ENCODE measurements at places on chromosomes 2 and 18.

DNA sequence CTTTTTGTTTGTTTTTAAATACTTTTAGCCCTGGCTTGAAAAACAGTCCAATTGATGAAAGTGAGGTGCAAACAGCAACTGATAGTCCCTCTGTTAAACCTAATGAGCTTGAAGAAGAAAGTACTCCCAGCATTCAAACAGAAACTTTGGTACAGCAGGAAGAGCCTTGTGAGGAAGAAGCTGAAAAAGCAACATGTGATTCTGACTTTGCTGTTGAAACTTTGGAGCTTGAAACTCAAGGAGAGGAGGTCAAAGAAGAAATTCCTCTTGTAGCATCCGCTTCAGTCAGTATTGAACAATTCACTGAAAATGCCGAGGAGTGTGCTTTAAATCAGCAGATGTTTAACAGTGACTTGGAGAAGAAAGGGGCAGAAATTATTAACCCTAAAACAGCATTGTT lies 30.6 kb upstream of the DYSF start:
- DNase-seq = no peak

GRCh38 chr2:194927489-194927888 lies 729.5 kb upstream of the SLC39A10 start:
- no peak for DNase-seq

- DNase-seq = no peak
Measured at GRCh38 chr2:105571445-105571987, 172.7 kb upstream of the FHL2 start.

DNA sequence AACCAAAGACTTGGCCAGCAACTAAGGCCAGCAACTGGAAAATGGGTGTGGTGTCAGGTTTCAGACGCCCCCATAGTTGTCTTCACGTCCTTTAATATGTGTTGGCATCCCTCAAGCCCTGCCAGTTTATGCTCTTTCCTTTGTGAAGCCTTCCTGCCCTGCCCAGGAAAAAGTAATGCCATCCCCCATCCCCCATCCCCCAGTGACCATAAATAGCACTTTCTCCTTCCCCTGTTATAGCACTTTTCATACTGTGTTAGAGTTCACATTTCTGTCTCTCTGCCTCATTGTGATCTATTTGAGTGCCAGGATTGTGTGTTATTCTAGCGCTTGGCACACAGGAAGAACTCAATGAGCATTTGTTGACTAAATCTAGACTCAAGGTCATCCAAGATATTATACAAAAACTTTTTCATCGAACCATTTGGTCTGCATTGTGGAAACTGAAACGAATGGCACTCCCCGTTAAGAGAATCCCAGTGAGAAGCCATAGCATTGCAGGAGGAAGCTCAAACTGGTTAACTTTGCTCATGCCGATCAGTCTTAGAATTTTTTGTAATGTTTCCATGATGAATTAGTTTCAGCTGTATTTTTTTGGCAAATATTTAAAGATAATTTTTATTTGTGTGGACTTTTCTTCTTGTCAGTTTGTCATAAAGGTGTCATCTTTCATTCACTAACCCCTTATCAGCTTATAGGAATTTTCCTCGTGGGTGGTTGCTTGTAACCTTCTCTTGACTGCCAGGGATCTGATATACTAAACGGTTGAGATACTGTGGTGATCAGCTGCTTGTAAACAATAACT lies 15.7 kb downstream of the CRIM1 start:
- DNase-seq = peak; percentile 63

GRCh38 chr2:137252934-137253333 lies 487.6 kb downstream of the THSD7B start:
- DNase-seq = peak; percentile 36

DNA sequence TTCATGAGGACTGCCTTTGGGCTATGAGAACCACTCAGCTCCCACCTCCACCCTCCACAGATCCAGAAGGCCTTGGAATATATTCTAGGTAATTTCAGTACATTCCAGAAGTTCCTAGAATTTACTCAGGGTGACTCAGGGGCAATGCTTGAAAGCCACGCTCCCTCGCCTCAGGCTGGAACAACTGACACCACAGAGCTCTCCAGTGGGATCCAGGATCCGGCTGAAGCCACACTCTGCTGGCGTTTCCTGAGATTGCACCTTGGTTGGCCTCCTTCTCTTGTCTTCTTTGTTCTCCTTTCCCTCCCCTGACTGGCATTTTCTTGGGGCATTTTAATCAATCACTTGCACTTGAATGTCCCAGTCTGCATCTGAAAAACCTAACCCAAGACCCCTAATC lies 92.6 kb upstream of the KCNE4 start:
- peak; percentile 90 for DNase-seq

- DNase-seq = no peak
Measured at GRCh38 chr2:45368792-45369191, 242.3 kb downstream of the SRBD1 start.

DNA sequence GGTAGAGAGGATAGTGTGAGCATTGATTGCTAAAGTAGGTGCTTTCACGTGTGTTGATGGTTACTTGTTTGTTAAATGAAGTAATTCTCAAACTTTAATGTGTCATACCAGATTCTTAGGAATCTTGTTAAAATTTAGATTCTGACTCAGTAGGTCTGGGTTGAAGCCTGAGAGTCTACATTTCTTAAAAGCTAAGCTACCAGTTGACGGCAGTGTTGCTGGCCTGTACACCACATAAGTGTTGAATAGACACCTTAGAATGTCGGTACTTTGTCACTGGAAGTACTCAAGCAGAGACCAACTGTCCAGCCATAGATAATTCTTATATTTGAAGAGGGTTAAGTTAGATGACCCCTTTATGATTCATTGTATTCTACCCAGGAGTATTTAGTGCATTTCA lies 79.8 kb downstream of the ACVR2A start:
- no peak for DNase-seq

DNA sequence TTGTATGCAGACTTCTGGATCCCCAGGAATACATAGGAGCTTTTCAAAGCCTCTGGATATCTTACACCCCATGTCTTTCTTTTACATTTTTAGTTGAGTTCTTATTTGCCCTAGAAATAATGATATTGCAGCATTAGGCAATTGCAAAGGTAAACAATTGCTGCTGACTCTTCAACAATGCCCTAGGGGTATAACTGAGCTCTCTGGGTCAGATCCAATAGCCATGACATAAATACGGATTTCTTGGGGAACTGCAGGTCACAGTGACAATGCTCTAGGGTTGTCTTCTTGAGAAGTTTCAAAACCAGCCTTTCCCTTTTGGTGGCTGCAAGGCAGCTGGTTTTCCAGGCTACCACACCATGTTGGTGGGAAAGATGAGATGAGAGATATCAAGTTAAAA lies 16.5 kb upstream of the OR6B3 start:
- no peak for DNase-seq

- no peak for DNase-seq
Measured at GRCh38 chr2:227367427-227367795, 11.7 kb downstream of the TM4SF20 start.

DNA sequence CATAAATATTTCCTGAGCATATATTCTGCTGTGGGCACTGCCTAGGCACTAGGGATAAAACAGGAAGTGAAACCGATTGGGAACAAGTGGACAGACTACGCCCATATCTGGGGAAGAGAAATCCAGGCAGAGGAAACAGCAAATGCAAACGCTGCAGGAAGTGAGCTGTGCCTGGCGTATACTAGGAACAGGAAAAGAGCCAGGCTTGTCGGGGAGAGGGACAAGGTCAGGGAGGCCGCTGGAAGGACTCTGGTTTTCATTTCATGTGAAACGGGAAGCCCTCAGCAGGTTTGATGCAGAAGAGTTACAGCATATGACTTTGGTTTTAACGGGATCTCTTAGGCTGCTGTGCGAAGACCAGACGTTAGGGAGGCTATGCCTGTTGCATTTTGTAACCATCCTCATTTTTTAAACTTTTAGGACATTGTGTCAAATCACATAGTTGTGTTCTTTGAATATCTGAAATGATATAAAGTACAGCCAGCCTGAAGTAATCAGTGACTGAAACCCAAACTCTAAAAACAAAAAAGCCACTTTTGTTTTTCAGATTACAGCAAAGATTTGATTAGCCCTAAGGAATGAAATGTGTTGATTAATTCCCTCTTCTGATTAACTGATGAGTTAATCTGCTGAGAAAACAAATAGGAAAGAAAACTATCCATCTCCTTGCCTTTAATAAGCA lies 110.2 kb upstream of the PIEZO2 start:
- DNase-seq = no peak

GRCh38 chr2:237872178-237872887 lies 12.9 kb downstream of the RAMP1 start:
- no peak for DNase-seq

DNA sequence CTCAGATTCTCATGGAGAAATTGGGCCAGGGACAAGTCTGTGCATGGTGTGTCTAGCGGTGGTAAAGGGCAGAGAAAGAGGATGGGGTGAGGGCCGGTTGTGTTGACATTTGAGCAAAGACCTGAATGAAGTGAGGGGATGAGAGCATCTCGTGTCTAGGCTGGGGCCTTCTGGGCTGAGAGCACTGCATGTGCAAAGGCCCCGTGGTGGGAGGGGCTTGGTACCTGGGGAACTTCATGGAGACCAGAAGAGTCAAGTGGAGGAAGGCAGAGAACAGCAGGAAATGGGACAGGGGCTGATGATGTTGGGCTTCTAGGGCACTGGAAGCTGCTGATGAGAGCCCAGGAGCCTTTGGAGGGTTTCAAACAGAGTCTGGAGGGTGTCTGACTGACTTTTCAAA lies 76.8 kb downstream of the SH3BP4 start:
- no peak for DNase-seq

GRCh38 chr2:18883616-18884456 lies 294.5 kb upstream of the NT5C1B start:
- peak; percentile 52 for DNase-seq

GRCh38 chr18:22678486-22678885 lies 254.6 kb upstream of the RBBP8 start:
- no peak for DNase-seq

DNA sequence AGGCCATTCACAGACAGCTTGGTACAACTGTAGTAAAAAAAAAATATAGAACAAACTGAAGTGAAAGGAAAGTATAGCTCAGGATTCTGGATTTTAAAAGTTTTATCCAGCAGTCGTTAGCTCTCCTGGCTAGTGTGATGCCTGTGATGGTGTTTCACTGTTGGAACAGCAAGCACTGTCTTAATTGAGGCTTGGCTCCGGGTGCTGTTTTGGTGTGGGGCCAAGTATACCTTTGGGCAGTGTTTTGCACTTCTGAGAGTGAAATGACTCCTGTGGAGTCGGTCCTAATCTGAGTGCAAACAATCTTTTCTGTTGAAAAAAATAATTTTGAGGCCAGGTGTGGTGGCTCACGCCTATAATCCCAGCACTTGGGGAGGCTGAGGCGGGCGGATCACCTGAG lies 28.7 kb upstream of the RAB1A start:
- DNase-seq = no peak

- DNase-seq = peak; percentile 30
Measured at GRCh38 chr2:83017366-83018090, 1441.6 kb downstream of the SUCLG1 start.

GRCh38 chr2:239285932-239286230 lies 114.9 kb downstream of the HDAC4 start:
- no peak for DNase-seq

- no peak for DNase-seq
Measured at GRCh38 chr2:230131366-230131765, 62.6 kb upstream of the SLC16A14 start.

- peak; percentile 56 for DNase-seq
Measured at GRCh38 chr2:219684721-219685689, 57.6 kb downstream of the SLC4A3 start.

DNA sequence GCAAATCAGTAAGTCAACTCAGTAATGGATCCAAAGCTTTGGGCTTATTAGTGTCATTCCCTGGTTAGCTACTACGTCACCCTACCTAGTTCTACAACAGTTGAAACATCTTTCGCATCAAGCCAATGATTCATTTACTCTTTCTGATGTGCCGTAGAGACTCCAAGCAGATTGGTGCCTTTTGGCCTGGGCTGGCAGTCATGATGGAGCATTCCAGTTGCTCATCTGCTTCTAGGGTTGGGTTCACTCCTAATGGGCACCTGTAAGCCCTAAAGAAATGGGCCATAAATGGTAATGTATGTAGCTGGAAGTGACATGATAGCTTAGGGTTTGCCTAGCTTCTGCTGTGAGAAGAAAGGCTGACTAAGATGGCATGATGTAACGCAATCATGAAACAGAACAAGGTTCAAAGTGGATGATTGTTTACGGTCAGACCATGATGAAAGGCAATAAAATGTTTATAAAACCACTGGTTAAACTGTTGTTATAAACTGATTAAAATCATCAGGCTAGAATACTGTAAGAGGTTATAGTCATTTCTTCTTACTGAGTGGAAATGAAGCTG lies 20.4 kb upstream of the CCL20 start:
- no peak for DNase-seq

GRCh38 chr2:177799531-177799930 lies 273.0 kb downstream of the PDE11A start:
- DNase-seq = peak; percentile 44

- peak; percentile 92 for DNase-seq
Measured at GRCh38 chr18:35949903-35950627, 22.4 kb upstream of the RMP24 start.

- no peak for DNase-seq
Measured at GRCh38 chr2:41393621-41394020, 654.2 kb upstream of the PKDCC start.

DNA sequence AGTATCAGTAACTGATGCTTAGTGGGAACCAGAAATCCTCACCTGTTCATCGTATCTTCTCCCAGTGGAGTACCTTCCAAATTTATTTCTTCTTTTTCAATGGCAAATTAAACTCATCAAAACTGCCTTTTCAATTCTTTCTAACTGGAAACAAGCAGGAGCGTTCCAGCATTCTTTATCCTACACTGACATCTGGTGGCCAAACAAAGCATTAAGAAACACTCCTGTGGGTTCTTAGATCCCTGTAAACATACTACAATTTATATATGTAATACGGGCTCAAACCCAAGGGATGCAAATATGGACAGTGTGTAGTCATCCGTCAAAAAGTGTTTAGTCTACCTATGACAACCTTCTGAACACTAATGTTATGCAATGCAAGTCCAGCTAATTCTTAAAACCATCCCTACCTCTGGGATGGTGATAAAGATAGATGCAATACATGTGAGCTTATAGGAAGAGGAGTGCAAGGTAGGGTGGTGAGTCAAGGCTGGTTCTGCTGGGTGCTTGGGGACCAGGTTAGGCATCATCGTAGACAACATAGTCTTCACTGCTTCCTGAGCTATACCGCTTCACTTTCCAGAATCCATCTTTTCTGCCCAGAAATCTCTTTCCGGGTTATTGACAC lies 375.0 kb downstream of the CTNNA2 start:
- DNase-seq = peak; percentile 83

DNA sequence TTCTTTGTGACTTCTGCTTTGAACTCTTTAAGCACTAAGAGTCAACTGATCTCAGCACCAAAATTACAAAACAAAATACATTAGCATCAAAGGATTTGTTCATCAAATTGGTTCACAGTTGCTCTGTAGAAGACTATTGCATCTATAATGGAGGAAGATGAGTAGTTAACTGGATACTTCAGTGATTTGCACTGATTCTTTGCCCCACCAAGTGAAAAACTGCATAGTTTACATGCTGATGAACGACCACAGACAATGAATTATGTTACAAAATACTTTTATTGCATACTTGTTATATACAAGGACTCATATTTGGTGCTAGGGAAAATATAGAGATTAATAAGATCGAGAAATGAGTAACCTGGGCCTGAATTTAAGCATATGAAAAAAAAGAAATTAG lies 107.2 kb downstream of the SCG2 start:
- DNase-seq = no peak

GRCh38 chr2:241358470-241358869 lies 2.4 kb downstream of the FARP2 start:
- no peak for DNase-seq
